ENCODE measurements at places on chromosomes 2 and 18.
A peak's percentile ranks its signal among the peaks of the same experiment; 100 is the strongest.

- peak; percentile 88 for DNase-seq
These were observed 230.9 kb upstream of the SLC14A2 start for GRCh38 chr18:45384137-45384961.

DNA sequence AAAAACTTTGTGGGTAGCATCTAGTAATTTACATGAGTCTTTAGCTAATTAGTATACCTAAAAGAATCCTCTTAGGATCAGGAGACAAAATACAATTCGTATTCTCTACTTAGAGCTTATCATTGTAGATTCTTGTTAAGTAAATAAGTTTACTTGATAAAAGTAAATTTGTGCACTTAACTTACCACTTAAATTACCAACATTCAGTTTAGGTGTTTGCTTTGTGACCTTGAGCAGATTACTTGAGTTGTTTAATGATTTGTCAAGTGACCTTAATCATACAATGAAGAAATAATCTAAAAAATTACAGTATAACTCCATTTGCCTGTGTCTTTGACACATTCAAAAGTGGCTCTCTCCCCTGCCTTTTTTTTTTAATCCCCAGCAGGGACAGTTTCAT lies 67.2 kb upstream of the UBXN4 start:
- no peak for DNase-seq

- DNase-seq: no peak
These were observed 47.0 kb upstream of the SEMA4C start for GRCh38 chr2:96916646-96917543.

DNA sequence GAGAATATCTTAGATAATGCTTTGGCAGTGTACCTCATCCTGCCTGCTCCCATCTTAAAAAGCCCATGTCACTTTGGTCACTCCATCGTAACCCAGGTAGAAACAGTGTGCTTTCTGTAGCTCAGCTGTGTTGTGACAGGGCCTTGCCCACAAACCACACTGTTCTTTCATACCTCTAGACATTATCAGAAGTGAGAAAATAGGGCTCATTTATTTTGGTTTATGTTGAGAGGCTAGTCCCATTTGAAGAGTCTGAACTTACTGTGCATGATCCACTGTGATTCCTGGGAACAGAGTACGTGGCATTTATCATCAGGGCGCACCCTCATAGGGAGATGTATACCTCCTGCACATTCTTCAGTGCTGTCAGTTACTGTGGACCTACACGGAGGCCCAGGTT lies 69.7 kb downstream of the FEZ2 start:
- DNase-seq: no peak

DNA sequence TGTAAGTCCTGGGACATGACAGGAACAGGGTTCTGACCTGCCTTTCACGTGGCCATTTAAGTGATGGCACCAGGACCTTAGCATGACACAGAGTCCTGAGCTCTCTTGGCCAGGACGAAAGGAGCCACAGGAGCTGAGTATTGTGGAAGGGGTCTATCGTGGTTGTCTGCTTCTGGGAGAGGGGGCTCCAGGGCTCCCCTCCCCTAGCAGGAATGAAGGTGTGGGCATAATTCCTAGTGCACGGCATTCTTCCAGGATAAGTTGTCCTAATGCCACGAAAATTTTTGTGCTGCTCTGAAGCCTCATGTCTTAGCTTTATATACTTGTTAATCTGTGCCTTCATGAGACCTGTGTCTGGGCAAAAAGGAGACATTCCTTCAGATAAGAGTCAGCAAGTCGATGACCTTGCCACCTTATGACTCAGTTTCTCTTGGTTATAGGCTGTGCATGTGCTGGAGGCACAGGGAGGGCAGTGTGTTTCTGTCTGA lies 17.1 kb downstream of the GATA6 start:
- no peak for DNase-seq

GRCh38 chr2:107362993-107363392 lies 463.7 kb upstream of the RGPD4 start:
- DNase-seq: no peak

- DNase-seq: no peak
These were observed 19.3 kb upstream of the DSG3 start for GRCh38 chr18:31428211-31428610.

DNA sequence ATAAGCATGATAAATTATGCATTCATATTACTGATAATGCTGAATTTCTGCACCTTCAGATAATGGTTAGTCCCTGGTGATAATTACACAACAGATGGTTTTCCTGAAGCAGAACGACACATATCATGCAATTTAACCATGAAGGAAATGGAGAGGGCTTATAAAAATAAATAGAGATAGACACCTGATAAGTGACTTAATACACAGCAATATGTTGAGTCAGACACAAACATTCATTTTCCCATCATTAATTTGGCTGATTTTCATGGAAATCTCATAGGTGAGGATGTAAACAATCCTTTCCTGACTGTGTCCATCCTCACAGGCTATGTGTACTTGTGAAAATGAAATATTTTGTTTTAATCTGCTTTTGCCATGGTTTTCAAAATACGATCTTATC lies 36.9 kb upstream of the DSEL start:
- DNase-seq: no peak

DNA sequence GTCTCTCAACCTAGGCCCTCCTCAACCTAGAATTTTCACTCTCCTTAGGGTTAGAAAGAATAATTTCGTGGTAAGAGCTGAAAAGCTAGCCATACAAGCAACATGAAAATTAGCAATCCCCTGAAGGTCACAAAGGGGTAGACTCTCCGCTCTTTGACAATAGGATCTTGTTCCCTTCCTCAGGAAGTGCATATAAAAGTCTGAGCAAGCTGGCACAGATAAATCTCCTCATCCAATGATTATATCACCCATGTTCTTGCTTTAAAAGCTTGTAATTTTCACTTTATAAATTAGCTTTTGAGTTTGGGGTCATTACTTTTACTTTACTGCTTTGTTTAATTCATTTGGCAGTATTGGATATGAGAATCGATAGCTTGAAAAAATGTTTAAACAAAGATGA lies 852.3 kb upstream of the CRIM1 start:
- DNase-seq: no peak

GRCh38 chr2:206311026-206311425 lies 36.6 kb downstream of the ZDBF2 start:
- DNase-seq: no peak

DNA sequence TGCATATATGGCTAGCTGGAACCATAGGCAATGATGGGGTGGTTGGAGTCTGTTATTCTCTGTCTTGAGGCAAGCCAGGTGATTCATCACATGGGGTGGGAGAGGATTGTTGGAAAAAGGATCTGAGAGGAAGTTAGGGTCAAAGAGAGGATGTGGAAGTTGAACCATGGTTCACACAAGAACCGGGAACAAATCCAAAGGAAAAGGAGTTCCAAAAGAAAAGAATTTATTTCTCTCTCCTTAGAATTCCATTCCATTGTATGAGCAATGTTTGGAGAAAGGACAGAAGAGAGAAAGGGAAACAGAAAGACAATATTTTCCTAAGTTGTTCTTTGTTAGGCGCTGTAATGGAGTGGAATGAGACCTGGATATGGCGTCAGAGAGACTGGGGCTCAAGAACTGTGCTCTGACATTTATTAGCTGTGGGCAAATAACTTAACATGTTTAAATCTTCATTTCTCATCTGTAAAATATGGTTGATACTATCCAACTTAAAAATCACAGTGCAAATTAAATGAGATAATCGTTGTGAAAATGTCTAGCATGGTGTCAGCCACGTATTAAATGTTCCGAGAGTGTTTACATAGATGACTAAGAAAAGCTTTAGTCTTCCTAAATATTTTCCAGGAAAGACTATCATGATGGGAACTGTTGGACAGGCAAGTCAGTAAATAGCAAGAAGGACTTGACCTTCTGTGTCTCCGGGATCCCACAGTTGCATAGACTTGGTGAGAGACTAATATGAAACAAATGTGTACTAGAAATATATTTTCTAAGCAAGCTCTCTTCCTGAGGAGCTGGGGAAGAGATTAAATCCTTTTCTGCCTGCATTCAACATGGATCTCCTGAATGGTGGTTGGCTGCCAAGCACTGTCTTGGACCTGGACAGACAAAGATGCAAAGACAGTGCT lies 71.4 kb downstream of the TRIB2 start:
- DNase-seq: no peak

DNA sequence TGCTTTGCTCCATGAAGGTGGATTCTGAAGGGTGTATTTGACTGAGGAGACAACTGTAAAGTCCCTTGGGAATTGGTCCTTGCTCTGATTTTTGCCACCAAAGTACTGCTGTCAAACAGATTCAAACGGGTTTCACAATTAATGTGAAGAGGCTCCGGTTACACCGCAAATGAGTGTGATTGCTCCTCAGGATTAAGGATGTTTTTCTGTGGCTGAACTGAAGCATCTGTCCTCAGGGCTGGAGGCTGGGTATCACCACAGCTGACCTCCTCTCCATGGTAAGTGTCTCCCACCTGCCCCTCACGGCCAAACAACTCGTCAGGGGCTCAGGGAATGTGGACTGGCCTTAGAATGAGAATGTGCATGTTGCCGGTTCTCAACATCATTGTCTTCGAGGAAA lies 130.4 kb upstream of the NDUFV2 start:
- no peak for DNase-seq

DNA sequence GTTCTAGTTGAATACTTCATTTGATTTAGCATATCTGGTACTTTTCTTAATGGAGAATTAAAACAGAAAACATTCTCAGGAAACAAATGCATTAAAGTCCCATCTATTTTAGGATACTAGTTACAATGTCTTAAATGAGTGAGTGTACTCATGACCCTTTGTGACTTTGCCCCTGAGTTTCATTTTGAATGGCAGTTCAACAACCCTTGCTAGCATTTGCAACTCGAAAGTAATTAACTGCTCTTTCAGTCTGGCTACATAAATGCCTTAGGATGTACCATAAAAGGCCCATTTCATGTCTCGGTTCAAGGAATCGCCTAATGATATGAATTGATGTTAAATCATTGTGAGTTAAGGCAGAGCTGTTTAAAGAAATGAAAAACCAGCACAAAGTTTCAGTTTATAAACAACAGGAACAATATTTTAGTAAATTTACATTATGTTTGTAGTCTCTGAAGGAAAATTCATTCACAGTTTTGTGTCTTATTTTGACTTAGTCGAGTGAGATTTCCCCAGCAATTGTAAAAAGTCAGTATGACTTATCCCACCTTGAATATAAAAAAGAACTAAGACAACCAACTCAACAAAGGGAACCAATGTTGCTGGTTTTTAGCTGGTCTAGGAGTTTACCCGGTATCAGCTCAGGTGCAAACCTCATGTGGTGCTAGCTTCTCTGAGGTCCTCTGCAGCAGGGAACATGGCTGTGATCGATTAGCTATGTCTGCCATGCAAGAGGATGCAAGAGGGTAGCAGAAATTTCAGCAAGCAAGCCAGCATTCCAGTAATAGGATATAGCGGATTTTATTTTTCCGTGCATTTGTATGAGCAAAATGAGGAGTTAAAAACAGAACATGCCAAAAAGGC lies 386.2 kb downstream of the PTPRM start:
- DNase-seq: no peak

GRCh38 chr2:23460228-23460627 lies 75.2 kb downstream of the KLHL29 start:
- peak; percentile 25 for DNase-seq

GRCh38 chr2:191150230-191150599 lies 579 bp downstream of the STAT4 start:
- peak; percentile 27 for DNase-seq

DNA sequence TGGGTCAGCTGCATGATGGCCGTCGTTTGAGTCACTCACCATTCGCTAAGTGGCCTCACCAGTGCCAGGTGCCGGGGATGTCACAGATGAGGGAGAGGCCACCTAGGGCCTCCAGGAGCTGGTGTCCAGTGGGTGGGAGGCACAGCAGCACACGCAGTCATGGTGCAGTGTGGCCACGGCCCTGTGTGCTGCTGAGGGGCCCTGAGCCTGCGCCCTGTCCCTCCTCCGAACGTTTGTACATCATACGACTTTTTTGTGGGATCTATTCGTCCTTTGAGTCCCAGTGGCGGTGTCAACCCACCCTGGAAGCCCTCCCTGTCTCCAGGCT lies 30.1 kb upstream of the ODC1 start:
- DNase-seq: no peak

DNA sequence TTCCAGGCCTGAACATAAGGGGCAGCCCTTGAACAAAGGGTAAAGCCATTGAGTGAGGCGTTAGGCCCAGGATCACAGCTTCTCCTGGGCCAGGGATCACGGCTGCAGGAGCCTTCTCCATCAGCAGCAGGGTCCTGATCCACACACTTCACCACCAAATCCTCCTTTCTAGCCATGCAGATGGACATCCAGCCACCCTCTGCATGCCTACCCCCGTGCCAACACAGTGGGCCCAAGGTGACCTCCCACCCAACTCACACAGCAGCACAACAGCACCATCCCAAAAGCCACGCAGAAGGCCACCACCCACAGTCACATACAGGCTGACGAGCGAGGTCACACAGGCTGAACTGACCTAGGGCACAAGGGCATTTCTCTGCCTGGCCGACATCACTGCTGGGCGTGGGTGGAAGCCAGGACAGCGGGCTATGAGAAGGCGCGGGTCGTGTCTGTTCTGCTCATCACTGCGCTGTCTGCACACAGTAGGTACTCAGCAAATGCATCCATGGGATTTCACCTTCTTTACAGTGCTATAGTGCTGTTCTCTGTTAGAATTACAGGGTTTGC lies 31.2 kb downstream of the TFCP2L1 start:
- no peak for DNase-seq

DNA sequence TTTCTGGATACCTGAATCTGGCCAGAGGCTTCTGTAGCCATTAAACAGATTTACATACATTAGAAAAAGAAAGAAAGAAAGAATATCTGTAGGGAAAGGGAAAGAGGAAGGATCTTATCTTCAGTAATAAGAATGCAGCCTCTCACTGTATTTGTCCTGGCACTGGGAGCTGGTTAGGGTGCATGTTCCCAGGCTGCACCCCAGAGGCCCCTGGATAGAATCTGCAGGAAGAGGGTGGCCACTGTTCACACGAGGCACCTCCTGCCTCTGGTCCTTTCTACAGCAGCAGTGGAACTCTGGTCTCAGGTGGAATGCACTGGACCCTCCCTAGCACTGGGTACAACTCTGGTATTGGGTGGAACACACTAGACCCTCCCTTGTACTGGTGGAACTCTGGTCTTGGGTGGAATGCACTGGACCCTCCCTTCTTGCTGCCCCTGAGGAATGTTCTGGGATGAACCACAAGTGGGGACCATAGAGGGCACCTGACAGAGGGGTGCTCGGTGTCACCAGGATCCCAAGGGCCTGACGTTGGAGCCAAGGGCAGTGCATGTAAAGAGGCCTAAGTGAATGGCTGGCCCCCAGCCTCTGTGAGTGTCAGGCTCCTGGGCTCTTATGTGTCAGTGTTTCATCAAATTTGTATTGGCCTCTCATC lies 27.4 kb upstream of the PXDN start:
- no peak for DNase-seq

GRCh38 chr2:197710424-197711042 lies 5.4 kb downstream of the MARS2 start:
- peak; percentile 14 for DNase-seq

Data from hematopoietic multipotent progenitor cell treated with erythropoietin and hydrocortisone succinate and interleukin-3 and kit ligand, for 6 days (in vitro differentiated cells).